Inflammatory macrophage (primary cell): ENCODE measurements at places on chromosomes 2 and 18.
A peak's percentile ranks its signal among the peaks of the same experiment; 100 is the strongest.

GRCh38 chr2:145652036-145652435, 1132.1 kb upstream of the ZEB2 start:
- DNase-seq, result no peak

- DNase-seq, result no peak
Observed at GRCh38 chr2:235601960-235602704, 108.3 kb downstream of the AGAP1 start.

DNA sequence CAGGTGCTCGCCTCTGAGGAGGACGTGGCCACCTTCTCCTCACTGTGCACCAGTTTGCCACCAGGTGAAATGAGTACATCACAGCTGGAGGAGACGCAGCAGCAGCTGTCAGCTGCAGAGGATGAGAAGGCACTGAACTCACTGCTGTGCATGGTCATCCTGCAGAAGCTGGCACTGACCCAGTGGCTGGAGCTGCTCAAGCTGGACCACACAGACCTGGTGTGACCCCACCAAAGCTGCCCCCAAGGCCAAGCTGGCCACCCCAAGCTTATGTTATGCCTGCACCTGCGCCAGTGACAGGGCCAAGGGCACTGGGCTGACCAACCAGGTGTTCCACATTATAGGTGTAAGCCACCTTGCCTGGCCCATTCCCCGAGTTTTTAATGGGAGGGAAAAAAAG, 19.3 kb downstream of the CLK1 start:
- no peak for DNase-seq

- DNase-seq, result no peak
Observed at GRCh38 chr2:242060212-242060835, 190.8 kb downstream of the RTP5 start.

- no peak for DNase-seq
Observed at GRCh38 chr2:221422516-221423209, 149.4 kb downstream of the EPHA4 start.

GRCh38 chr2:125041846-125042245, 1016.8 kb downstream of the CNTNAP5 start:
- no peak for DNase-seq

- DNase-seq, result peak; percentile 44
Observed at GRCh38 chr2:60857056-60857455, 24.3 kb upstream of the REL start.

DNA sequence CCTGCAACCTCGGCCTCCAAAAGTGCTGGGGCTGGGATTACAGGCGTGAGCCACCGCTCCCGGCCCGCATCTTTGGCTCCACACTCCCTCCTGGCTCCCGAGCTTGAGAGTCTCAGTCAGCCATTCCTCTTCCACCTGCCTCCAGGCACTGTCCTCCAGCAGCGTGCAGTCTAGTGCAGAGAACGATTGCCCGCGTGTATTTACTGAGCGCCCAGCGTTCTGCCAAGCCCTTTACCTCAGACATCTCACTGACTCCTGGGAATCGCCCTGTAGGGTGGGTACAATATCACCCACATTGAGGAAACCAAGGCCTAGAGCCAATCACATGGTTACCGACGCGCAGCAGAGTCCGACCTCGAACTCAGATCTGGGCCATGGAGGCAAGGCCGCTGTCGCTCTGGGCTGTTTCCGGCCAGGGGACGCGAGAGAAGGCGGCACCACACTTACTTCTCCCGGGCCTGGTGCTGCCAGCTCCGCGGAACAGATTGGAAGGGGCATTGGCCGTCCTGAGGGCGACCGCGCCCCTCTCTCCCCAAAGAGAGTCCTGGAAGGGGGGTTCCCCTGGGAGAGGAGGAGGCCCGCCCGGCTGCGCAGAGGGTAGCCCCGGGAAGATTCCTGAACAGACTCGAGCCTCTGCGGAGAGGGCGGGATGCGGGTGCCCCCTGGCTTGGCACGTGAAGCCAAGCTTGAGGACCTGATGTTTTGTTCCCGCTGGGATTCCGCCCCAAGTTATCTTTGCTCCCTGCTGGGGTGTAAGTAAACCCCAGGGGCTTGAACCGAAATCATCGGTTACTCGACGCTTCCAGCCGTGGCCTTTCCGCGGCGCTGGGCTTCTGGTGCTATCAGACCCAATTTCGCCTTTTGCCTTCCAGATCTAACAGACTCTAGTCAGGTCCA, 5.2 kb upstream of the DLX2 start:
- no peak for DNase-seq

- DNase-seq, result no peak
Observed at GRCh38 chr2:83970217-83970929, 488.7 kb downstream of the SUCLG1 start.

- no peak for DNase-seq
Observed at GRCh38 chr2:64092502-64092901, 51.7 kb downstream of the PELI1 start.

- DNase-seq, result peak; percentile 36
Observed at GRCh38 chr2:45890819-45891218, 239.3 kb downstream of the PRKCE start.

DNA sequence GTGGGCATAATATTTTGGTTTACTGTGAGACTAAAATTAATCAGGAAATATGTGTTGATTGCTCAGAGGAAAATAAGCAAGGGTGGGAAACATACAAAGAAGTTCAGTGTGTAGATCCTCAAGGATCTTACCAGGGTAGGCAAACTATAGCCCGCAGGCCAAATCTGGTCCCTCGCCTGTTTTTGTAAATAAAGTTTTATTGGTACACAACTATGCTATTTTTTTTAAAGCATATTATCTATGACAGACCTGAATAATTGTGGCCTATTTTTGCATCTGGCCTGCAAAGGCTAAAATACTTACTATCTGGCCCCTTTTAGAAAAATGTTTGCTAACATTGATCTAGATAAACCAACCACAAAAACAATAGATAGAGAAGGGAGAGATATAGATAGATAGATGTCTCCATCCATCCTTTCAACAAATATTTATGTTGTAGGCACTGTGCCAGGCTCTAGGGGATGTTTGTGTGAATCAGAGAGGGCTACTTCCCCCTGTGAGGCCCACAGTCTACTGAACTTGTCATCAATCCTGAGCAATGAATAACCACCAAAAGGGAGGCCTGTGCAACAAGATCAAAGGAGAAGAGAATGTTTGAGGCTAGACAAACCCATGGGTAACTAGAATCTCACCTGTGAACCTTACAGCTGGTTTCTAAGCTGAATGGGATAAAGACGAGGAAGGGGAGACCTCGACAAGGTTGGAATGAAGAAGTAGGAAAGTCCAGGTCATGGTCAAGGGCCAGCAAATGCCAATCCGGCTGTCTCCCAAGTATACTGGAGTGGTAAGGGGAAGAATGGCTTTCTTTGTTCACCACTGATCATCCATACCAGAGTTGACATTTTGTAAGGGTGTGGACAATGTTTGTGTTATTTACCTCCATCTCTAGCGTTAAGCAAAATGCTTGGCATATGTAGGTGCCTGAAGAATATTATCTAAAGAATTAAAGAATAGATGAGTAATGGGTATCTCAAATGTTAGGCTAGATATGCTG, 23.6 kb downstream of the ALPK2 start:
- no peak for DNase-seq

GRCh38 chr2:143815082-143815481, 685.9 kb downstream of the ARHGAP15 start:
- no peak for DNase-seq

DNA sequence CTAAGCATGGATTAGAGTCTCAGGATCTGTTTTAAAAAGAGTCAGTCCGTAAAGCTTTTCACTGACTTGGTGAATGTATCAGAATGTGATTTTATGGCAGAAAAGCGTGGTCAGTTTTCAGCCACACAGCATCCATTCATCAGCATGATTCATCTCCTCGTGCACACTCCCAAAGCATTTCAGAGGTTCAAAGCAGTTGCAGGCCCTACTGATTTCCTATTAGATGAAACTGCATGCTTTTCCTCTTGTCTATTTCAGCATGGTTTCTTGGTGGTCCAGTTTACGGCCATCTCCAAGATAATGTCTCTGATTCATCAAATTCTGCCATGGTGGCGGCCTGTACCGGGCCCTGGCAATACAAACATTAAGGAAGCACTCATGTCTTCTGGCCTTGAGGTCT, 4.8 kb upstream of the PARD6G start:
- DNase-seq, result no peak

- no peak for DNase-seq
Observed at GRCh38 chr2:72980535-72981217, 63.4 kb downstream of the EMX1 start.

DNA sequence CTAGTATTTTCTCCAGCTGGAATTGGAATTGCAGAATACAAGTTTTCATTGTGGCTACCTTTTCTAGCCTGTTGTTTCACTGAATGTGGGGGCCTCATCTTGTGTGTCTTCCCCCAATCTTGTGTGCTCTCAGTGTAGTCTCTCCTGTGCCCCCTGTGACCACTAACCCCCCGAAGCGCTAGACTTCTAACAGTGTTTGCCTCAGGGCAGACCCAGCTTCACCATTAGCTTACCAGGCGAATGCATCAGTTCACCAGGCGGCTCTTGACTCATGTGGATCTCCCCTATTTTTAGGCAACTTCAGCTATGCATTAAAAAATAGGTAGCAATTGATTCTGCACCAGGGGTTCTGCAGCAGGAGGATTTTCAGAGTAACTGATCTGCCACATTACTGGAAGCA, 376.2 kb upstream of the MEIS1 start:
- DNase-seq, result no peak

GRCh38 chr18:41410006-41410405, 545.0 kb upstream of the PIK3C3 start:
- no peak for DNase-seq

- no peak for DNase-seq
Observed at GRCh38 chr2:37203708-37204107, 7.4 kb downstream of the CEBPZOS start.

DNA sequence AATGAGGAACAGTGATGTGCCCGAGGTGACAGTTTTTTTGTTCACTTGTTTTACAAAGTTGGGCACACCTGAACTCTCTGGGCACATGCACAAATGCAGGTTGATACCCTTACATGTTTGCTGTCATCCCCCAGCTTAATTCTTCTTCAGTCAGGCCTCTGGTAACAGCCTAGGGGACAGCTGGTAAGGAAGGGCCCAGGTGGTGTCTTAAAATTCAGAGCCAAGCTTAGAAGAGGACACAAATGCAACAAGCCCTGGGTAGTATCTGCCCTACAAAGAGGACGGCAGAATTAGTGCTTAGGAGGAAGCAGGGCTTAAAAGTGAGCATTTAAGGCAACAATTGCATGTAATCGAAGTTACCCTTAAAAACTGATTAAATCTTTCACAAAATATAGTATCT, 171.9 kb upstream of the ACAA2 start:
- no peak for DNase-seq

GRCh38 chr2:164850235-164850634, 8.6 kb upstream of the COBLL1 start:
- peak; percentile 82 for DNase-seq

DNA sequence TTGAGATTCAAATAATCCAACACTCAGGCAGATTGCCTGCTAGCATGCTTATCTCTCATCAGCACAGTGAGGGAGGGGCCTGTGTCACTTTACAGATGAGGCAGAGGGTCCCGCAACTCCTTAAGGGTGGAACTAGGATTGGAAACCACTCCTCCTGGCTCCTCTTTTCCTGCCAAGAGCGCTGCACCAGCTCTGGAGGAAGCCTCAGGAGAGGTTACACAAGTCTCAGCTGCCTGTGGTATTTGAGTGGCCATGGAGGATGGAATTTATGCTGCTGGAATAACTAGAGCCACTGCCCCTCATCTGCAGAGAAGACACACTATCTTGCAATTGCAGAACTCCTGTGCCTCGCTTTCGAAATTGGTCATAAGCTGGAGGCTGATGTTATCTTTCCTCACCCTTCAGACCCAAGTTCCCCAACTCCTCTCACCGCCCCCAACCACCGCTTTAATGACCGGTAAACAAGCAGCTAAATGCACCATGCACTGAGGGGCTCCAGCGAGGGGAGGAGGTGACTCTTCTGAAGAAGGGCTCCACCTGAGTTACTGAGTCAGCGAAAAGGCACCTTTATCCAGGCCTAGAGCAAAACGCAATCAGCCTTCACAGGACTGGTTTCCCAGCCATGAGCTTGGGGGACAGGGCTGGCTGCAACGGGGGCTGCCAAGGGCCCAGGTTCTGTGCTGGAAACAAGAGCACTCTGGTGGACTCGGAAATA, 245.8 kb downstream of the SOX11 start:
- no peak for DNase-seq

DNA sequence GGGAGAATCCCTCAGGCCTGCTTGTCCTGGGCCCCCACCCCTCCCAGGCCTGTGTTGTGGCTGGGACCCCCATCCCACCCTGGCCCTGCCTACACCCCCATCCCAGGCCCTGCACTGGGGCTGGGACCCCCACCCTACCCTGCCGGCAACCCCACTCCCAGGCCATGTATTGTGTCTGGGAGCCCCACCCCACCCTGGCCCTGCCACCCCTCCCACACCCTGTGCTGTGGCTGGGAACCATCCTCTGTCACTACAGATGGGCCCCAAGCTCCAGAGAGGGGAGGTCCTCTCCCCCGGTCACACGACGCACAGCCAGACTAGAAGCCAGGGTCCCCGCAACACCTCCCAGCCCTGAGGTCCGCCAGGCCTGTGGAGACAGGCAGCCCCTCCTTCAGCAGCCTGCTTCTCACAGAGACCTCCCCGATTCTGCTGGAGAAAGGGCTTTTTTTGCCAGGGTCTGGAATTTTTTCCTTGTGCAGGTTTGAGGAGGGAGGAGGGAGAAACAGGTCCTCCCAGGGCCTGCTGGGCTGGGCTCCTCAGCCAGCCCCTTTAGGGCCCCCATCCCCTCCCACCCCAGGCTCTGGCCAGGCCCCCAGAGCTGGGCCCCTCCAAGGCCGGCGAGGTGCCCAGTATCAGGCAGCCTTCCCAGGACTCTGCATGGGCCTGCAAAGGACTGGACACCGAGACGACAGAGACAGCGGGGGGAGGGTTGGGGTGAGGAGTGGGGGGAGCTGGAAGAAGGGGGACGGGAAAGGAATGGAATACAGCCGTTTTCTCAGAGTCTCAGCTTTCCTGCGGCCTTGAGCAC, 28.0 kb downstream of the KIF1A start:
- DNase-seq, result no peak

DNA sequence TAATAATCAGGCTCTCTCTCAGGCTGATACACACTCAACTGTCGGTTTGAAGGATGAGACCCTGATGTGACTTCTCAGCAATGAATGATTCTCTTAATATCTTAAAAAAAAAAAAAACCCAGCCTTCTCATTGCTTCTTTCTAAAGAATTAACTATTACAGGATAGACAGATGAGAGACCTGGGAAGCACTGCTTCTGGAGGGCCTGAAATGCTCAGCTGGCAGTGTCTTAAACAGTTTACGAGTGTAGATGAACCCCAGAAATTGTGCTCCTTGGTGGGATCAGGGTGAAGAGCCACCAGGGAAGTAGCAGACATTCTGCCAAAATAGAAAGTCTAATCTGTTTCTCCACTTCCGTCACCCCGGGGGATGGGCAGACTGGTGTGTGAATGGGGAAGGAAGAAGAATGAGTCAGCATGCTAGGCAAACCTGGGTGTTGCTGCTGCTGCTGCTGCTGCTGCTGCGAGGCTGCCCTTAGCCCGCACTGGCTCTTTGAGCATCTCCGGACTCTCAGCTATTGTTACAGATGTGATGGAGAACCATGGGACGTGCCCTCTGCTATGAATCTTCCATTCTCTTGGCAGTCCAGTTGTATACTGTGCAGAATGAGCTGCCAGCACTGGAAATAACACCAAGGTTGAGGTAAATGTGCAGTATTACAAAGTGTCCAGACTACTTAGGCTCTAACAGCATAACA, 158.4 kb downstream of the SETBP1 start:
- peak; percentile 77 for DNase-seq
